ENCODE measurements at places on chromosomes 6 and 20. TPM values are rescaled to one million over a fixed set of nuclear protein-coding genes. Genes with fewer than 3 reads are reported as not detected.

Gene PKIB
- total RNA-seq, result 48.1 TPM

Gene EEF1A2
- total RNA-seq, result 55.3 TPM

Gene MCUR1
- total RNA-seq, result 14.1 TPM

Gene B3GAT2
- total RNA-seq, result 8.1 TPM

Gene WFDC2
- 4.8 TPM for total RNA-seq
